Neuronal stem cell (in vitro differentiated cells): ENCODE measurements at places on chromosomes 5 and 9.
A peak's percentile ranks its signal among the peaks of the same experiment; 100 is the strongest.

DNA sequence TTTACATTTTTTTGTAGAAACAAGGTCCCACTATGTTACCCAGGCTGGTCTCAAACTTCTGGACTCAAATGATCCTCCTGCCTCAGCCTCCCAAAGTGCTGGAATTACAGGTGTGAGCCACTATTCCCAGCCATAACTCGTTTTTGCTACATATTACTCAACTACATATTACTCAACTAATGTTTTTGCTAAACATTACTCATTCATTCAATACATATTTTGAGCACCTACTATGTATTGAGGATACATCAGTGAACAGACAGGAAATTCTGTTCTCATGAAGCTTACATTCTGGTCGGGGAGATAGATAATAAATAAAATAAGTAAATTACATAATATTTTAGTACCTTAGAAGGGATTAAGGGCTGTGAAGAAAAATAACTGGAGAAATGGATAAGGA lies 34.9 kb upstream of the STOM start:
- DNase-seq, result no peak

DNA sequence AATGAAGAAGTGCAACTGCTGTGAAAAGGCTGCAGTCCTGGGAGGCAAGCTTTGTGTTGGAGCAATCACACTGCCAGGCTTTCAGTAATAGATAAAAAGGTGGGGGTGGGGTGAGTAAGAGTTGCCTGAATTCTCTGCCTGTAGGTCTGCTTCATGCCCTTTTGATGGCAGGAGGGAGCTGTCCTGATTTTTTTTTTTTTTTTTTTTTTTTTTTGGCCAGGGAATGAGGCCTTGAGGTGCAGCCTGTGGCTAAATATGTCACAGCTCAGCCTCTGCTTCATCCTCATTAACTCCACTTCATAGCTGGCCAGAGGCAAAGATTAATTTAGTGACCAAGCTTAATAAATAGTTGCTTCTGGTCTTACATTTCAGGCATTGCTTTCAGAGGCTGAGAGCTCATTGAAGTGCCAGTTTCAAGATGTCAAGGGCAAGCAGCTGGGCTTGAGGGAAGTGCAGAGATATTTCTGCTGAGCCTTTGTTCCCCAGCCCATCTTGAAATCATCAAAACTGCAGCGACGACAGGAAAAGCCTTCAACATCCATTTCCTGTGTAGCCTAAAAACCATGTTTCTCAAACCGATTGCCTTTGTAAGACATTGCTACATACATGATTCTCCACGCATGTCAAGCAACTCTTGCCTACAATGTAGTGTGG lies 134.7 kb downstream of the MACIR start:
- peak; percentile 14 for DNase-seq

DNA sequence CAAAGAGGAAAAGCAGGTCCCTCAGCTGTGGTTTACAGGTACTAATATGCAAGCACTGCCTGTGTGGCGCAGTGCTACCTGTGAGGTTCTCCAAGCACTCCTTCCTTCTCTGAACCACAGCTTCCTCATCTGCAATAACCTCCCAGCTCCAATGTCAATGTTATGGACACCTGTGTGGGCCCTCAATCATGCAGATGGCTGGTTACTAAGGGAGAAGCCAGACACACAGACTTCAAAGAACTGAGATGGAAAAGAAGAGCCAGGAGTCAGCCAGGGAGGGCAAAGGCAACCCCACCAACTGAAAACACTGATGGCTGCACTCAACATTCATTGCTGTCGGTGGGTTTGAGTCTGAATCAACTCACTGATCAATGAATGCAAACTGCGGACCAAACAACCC lies 77.7 kb downstream of the NR6A1 start:
- DNase-seq, result no peak

- DNase-seq, result no peak
Observed at GRCh38 chr9:69469136-69469535, 144.1 kb downstream of the ENTREP1 start.
